ENCODE measurements at places on chromosomes 16 and 17.
A peak's percentile ranks its signal among the peaks of the same experiment; 100 is the strongest.

DNA sequence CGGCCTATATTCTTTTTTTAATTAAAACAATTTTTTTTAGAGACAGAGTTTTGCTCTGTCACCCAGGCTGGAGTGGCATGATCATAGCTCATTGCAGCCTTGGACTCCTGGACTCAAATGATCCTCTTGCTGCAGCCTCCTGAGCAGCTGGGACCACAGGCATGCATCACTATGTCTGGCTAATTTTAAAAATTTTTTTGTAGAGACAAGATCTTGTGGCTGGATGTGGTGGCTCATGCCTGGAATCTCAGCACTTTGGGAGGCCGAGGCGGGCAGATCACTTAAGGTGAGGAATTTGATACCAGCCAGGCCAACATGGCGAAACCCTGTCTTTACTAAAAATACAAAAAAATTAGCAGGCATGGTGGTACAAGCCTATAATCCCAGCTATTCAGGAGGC lies 54.8 kb upstream of the MSI2 start:
- no peaks in the 10 kb centered on the region for H3K36me3 ChIP-seq
- H3K4me1 ChIP-seq: no peaks in the 10 kb centered on the region
- H3K27me3 ChIP-seq: peaks cover 3% of the 10 kb centered on the region
- no peak overlapping the region for H3K27ac ChIP-seq
- DNase-seq: no peak

GRCh38 chr16:10141671-10142070 lies 40.6 kb downstream of the GRIN2A start:
- H3K4me3 ChIP-seq: no peak overlapping the region
- H3K36me3 ChIP-seq: no peaks in the 10 kb centered on the region
- H3K27ac ChIP-seq: no peak overlapping the region
- DNase-seq: no peak
- H3K27me3 ChIP-seq: no peaks in the 10 kb centered on the region

DNA sequence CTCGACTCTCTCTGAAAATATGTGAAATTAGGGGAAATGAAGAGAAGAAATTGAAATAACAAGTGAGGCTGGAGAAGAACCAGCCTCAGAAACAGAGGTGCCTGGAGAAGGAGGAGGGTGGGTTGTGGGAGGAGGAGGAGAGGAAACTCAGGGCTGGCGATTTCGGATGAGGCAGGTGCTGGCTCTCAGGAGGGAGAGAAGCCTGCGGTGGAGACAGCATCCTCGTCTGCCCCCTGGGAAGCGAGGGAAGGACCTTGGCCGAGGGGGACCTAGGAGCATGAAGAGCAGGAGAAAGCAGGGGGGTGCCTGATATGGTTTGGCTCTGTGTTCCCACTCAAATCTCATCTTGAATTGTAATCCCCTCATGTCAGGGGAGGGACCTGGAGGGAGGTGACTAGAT lies 264.7 kb upstream of the TNRC6C start:
- no peak overlapping the region for H3K4me3 ChIP-seq
- H3K27ac ChIP-seq: no peak overlapping the region
- H3K36me3 ChIP-seq: no peaks in the 10 kb centered on the region

- no peaks in the 10 kb centered on the region for H3K36me3 ChIP-seq
- peaks cover 4% of the 10 kb centered on the region for H3K4me1 ChIP-seq
- H3K4me3 ChIP-seq: no peak overlapping the region
These were observed 30.5 kb downstream of the CDH1 start for GRCh38 chr16:68767581-68767980.

- DNase-seq: peak; percentile 79
- no peaks in the 10 kb centered on the region for H3K36me3 ChIP-seq
- peak overlapping the region; percentile 30 for H3K27ac ChIP-seq
- no peak overlapping the region for H3K4me3 ChIP-seq
These were observed 109.9 kb downstream of the GNAO1 start for GRCh38 chr16:56300891-56301850.

DNA sequence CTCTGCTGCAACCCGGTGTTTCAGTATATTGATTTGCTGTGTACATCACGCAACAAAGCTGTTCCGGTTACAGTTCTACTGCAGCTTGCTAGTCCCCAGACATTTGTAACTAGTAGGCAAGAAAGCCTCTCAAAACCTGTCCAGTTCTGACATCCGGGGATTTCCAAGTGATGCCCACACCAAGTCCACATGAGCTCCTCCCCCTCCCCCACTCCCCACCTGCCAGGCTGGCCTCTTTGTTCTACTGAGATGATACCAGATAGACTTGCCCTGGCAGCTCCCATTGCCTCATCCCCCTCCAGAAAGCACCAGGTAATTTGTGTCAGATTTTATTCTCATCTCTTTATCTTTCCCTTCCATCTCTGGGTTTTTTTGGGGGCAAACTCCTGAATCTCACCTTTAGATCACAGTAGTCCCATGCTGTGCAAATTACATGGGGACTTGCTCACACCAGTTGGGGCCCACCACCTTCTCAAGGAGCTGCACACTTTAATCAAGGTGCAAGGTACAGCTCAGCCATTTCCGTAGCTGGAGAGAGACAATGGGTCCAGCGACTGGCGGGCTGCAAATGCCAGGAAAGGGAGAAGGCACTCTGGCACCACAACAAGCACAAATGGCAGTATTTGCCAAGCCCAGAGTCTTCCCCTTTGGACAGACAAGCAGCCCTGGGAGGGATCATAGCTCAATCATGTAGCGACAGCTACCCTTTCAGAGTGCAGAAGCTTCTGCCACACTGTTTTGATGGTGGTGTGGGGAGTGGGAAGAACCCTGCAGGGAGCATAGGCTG lies 183.1 kb downstream of the CYLD start:
- no peaks in the 10 kb centered on the region for H3K36me3 ChIP-seq
- H3K4me1 ChIP-seq: peaks cover 12% of the 10 kb centered on the region
- no peak for DNase-seq

DNA sequence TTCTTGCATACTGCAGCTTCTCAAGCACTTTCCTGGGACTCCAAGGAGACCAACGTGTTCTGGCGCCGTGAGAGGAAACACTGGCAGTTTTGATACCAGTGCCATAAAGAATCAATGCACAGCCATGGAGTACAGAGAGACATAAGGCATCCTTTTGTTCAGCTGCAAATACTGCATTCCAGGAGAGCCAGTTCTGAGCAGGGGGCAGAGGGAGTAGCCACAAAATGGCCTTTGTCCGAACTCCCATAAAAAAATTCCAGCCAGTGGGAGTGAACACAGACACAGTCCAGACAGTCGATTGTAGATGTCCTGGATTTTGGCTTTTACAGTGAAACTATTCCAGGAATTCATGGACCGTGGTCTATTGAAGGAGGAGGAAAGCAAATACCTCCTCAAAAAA lies 36.2 kb upstream of the TEKT3 start:
- no peaks in the 10 kb centered on the region for H3K36me3 ChIP-seq
- H3K27ac ChIP-seq: peak overlapping the region; percentile 74
- peak overlapping the region; percentile 42 for H3K4me3 ChIP-seq
- peaks cover 16% of the 10 kb centered on the region for H3K4me1 ChIP-seq
- DNase-seq: peak; percentile 85

GRCh38 chr17:30354701-30355100 lies 20.8 kb upstream of the TMIGD1 start:
- no peak overlapping the region for H3K27ac ChIP-seq
- no peaks in the 10 kb centered on the region for H3K36me3 ChIP-seq
- no peak overlapping the region for H3K4me3 ChIP-seq
- no peaks in the 10 kb centered on the region for H3K4me1 ChIP-seq

GRCh38 chr17:10610884-10611283 lies 46.2 kb downstream of the MYH3 start:
- no peaks in the 10 kb centered on the region for H3K4me1 ChIP-seq
- no peak overlapping the region for H3K27ac ChIP-seq
- DNase-seq: no peak
- no peak overlapping the region for H3K4me3 ChIP-seq
- no peaks in the 10 kb centered on the region for H3K36me3 ChIP-seq

GRCh38 chr17:68443972-68444464 lies 13.3 kb downstream of the WIPI1 start:
- no peaks in the 10 kb centered on the region for H3K27me3 ChIP-seq
- no peaks in the 10 kb centered on the region for H3K4me1 ChIP-seq
- no peak overlapping the region for H3K27ac ChIP-seq
- peaks cover 35% of the 10 kb centered on the region for H3K36me3 ChIP-seq
- no peak overlapping the region for H3K4me3 ChIP-seq

DNA sequence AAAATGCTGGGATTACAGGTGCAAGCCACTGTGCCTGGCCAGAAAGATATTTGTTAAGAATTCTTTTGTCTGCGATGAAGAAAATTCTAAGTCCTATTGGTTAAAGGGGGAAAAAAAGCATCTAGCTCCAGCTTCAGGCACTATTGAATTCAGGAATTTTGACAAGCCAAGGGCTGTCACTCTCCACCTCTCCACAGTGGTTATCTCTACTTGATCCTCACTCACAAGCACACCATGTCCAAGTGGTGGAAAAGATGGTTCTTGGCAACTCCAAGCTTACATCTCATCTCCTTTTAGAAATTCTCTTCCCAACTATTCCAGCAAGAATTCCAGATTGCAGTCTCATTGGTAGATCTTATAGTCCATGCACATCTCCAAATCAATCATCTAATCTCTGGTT lies 7.1 kb downstream of the RBFOX1 start:
- no peaks in the 10 kb centered on the region for H3K36me3 ChIP-seq
- no peaks in the 10 kb centered on the region for H3K27me3 ChIP-seq
- no peaks in the 10 kb centered on the region for H3K4me1 ChIP-seq
- no peak overlapping the region for H3K27ac ChIP-seq
- DNase-seq: no peak

GRCh38 chr17:37087683-37088082 lies 138.9 kb downstream of the AATF start:
- H3K4me1 ChIP-seq: no peaks in the 10 kb centered on the region
- no peak for DNase-seq
- H3K4me3 ChIP-seq: no peak overlapping the region
- H3K27ac ChIP-seq: no peak overlapping the region
- peaks cover 21% of the 10 kb centered on the region for H3K36me3 ChIP-seq
- H3K27me3 ChIP-seq: no peaks in the 10 kb centered on the region

GRCh38 chr16:78574571-78574970 lies 475.1 kb downstream of the WWOX start:
- no peak overlapping the region for H3K27ac ChIP-seq
- H3K36me3 ChIP-seq: no peaks in the 10 kb centered on the region
- DNase-seq: no peak
- H3K4me3 ChIP-seq: no peak overlapping the region
- no peaks in the 10 kb centered on the region for H3K27me3 ChIP-seq

DNA sequence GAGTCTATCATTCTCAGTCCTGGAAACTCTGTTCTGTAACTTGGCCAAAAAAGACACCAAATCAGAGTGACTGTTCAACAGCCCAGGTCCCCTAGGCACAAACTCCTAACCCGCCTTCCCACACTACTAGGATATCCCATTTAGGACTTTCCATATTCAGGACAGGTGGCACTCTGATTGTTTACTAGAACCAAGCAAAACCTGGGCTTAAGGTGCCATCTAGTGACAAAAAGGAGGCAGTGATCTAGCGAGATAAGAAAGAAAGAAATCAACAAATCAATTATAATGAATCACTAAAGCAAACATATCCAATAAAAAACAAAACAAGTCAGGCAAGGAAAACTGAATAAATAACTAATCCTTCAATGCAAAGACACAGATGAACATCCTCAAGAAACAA lies 203.9 kb downstream of the CEP112 start:
- H3K27me3 ChIP-seq: no peaks in the 10 kb centered on the region
- peak; percentile 6 for DNase-seq
- H3K4me1 ChIP-seq: no peaks in the 10 kb centered on the region
- H3K27ac ChIP-seq: no peak overlapping the region
- H3K36me3 ChIP-seq: no peaks in the 10 kb centered on the region
- H3K4me3 ChIP-seq: no peak overlapping the region

- no peak overlapping the region for H3K4me3 ChIP-seq
- H3K27me3 ChIP-seq: no peaks in the 10 kb centered on the region
These were observed 45.6 kb upstream of the LCMT1 start for GRCh38 chr16:25065899-25066298.

GRCh38 chr16:8725513-8726178 lies 51.2 kb downstream of the ABAT start:
- H3K4me3 ChIP-seq: no peak overlapping the region
- H3K27ac ChIP-seq: no peak overlapping the region
- DNase-seq: no peak
- H3K4me1 ChIP-seq: no peaks in the 10 kb centered on the region
- H3K36me3 ChIP-seq: no peaks in the 10 kb centered on the region

- peak; percentile 64 for DNase-seq
- H3K4me1 ChIP-seq: peaks cover 4% of the 10 kb centered on the region
- no peak overlapping the region for H3K27ac ChIP-seq
- H3K27me3 ChIP-seq: peaks cover 69% of the 10 kb centered on the region
- H3K4me3 ChIP-seq: peak overlapping the region; percentile 56
- no peaks in the 10 kb centered on the region for H3K36me3 ChIP-seq
These were observed 38.6 kb upstream of the SLFN13 start for GRCh38 chr17:35486920-35487732.

DNA sequence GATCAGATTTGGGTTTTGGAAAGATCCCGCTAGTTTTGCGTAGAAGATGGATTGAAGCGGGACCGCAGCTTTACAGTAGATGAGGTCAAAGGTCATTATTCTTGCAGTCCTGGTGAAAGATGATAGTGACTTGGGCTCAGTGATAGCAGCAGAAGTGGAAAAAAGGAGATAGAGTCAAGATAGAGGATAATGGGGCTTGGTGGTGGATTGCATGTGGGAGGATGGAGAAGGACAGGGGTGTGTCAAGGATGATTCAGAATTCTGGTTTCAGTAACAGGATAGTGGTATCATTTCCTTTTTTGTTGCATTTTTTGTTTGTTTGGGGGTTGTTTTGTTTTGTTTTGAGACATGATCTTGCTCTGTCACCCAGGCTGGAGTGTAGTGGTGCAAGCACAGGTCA lies 28.7 kb downstream of the CHD9NB start:
- H3K4me1 ChIP-seq: no peaks in the 10 kb centered on the region
- no peak for DNase-seq
- H3K27me3 ChIP-seq: no peaks in the 10 kb centered on the region
- no peak overlapping the region for H3K4me3 ChIP-seq

DNA sequence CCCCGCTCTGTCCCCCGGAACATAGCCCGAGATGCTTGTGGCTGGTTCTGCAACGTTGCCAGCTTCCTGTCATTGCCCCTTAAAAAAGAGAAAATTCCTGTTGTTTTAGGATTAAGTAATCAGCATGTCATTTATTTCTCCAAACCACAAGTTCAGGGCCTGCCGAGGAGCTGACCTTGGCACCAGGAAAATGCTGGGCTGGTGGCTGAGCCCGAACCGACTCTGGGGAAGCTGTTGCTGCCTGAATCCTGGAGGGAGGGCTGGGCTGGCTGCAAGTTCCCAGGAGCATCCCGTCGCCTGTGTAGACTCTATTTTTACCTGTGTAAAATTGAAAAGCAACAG lies 130.9 kb upstream of the FOXF1 start:
- H3K4me1 ChIP-seq: peaks cover 39% of the 10 kb centered on the region
- H3K27ac ChIP-seq: no peak overlapping the region
- no peaks in the 10 kb centered on the region for H3K36me3 ChIP-seq
- no peak overlapping the region for H3K4me3 ChIP-seq
- no peaks in the 10 kb centered on the region for H3K27me3 ChIP-seq
- DNase-seq: peak; percentile 61

All from astrocyte (in vitro differentiated cells and primary cell).